ENCODE measurements at places on chromosomes 3 and 15. TPM values are rescaled to one million over a fixed set of nuclear protein-coding genes. Genes with fewer than 3 reads are reported as not detected.

The MAGEL2 gene
- total RNA-seq, result 0.14 TPM

DNA sequence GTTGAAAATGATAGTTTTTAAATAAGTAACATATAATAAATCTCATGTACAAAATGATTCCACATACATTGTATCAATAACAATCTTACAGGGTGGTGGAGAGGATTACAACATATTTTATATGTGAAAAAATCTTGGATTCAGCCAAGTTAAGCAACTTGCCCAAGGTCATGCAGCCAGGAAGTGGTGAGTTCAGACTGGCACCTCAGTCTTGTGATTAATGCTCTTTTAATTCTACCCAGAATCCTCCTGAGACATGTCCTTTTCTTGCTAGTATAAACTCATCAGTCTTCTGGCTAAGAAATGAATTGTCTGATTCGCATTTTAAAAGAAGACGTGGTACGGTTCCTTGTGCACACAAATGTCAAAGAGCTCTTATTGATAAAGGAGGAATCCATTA, 4.5 kb upstream of the MYRIP start:
- DNase-seq, result no peak

- no peak for DNase-seq
Measured at GRCh38 chr3:173096140-173096539, 44.9 kb downstream of the SPATA16 start.

DNA sequence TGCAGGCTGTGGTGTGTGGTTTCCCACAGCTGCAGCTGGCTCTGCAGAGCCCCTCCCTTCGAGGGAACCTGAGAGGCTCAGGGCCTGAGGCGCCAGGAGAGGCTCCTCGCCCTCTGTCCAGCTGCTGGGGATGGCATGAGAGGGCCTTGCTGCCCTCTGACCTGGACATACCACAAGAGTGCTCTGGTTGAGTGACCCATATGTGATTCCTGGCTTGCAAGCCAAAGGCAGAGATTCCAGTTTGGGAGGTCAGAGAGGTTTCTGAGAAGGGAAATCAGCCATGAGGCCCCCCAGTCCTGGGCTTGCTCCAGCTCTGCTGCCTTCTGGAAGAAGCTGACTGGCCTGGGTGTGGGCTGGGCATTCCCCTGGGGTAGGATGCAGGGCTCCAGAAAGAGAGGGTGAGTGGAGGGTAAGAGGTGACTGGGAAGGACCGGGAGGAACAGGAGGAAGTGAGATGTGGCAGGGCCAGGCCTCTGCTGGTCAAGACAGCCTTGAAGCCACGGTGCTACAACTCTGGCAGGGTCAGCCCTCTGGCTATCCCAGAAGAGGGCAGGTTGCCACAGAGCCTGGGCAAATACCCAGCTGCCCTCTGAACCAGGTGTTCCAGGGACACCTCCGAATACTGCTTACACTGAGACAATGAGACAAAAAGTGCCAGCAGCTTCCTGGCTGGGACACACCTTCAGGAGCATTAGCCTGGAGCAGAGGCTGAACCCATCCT, 16.0 kb upstream of the SRP14 start:
- no peak for DNase-seq

The MYRIP gene
- total RNA-seq, result 5.9 TPM

DNA sequence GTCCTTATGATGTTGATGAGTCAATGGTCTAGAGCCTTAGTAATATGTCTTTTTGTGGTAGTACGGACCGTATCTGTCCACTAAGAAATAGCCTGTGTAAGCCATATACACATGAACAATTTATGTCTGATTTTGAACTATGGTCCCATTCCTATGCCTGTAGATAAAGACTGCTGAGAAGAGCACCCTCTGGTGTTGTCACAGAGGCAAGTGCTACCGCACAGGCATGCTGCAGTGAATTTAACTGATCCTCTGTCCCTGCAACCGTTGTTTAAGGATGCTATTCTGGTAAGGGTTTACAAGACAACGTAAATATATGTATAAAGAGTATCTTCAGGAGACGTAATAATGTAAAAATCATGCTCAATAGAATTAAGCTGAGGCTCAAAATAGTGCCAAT, 170.7 kb downstream of the UBE3A start:
- DNase-seq, result no peak

DNA sequence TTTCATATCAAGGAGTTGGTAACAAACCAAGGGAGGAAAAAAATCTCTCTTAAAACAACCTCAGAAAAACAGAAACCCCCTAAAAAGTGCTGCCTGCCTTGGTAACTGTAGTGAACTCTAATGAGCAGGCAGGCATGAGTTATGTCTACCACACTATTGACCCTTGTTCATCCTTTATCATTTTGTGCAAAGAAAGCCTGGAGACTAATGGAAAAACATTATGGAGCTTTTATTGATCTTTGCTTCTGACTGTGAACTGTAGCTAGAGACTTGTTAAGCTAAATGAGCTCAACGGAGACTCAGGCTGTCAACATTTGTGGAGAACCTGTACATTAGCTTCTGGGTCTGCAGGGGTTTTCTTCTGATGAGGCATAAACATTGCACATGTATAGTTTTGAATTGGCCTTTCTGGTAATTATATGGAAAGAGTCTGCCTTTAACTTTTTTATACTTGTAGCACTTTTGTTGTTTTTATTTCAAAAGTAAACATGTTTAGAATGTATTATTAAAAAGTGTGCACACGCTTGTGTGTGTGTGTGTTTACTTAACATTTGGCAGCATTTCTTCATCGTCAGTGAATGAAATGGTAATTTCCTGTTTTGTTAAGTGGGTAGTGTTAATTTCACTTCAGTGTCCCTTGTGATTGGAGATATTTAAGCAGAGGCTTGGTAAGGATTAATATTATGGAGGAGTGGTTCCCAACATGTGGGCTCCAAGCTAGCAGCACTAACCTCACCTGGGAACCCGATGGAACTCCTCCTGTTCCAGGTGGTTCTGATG, 15.9 kb upstream of the SPTSSB start:
- no peak for DNase-seq

- no peak for DNase-seq
Measured at GRCh38 chr3:49013738-49014660, 4.4 kb downstream of the DALRD3 start.

DNA sequence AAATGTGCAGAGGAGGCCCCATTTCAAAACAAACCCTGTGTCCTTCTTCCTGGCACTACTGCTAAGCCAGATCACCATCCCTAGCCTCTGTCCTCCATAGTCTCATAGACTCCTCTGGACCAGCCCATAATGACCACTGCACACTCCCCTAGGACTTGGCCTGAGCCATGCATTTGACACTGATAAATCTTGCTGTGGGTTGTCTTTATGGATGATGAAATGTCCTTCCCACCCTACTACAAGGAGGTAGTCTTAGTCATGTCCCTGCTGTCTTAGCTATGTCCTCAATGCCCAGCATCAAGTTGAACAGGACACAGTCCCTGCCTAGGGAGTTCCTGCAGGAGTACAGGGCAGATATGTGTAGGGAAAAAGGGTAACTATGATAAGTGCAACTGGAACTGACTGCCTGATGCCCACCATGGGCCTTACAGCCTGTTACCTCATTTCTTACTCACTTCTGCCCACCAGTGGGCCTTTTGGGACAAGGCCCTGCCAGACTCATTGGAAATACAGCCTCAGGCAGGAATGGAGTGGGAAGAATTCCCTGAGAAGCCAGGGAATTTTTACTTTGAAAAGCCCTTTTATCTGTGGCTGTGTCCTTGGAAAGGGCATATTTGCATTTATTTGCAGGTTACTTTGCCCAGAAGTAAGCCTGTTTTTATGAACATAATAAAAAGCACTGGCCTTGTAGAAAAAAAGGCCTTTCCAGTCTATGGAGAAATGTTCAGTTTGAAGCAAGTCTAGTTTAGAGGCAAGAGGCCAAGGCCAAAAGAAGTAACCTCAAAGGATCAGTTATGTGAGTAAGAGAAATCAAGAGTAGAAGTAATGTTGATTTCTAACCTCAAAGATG, 199.6 kb upstream of the EIF1B start:
- no peak for DNase-seq

GRCh38 chr3:146813496-146813895, 208.3 kb upstream of the PLSCR5 start:
- DNase-seq, result no peak

- no peak for DNase-seq
Measured at GRCh38 chr15:75925440-75925839, 21.8 kb downstream of the FBXO22 start.

DNA sequence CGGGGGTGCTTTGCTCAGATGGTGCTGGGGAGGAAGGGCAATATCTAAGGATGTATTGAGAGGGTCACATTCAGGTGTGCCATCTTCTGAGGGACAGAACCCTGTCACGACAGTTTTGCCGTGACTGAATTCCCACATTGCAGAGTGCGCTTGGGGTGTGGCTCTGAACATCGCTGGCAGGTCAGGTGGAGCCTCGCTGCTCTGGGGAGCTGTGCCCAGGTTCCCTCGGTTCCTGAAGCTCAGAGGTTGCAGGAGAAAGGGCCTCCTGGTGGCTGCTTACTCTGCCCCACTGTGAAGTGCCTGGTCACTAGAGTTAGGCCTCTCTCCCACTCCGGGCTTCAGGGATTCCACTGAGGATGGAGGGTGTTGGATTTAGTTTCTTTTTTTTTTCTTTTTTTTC, 51.5 kb downstream of the APBA2 start:
- DNase-seq, result peak; percentile 52

- no peak for DNase-seq
Measured at GRCh38 chr3:161222662-161223061, 1.6 kb downstream of the NMD3 start.

GRCh38 chr3:151787626-151788025, 26.3 kb upstream of the AADAC start:
- no peak for DNase-seq

DNA sequence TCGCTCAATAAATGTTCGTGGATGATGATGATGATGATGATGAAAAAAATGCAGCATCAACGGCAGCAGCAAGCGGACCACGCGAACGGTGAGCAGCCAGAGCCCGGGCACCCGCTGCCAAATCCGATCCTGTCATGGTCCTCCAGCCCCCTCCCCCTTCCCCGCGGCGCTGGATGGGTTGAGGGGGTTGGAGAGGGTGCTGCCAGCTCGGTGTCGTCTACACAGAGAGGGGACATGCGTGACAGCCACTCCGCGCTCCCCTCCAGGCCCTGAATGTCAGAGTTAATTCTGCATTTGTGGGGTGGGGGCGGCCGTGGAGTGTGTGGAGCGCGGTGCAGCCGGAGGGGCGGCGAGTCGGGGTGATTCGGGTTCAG, 722 bp downstream of the CACNA1D start:
- DNase-seq, result no peak

The KLHL40 gene
- not detected for total RNA-seq

- DNase-seq, result no peak
Measured at GRCh38 chr3:37558580-37558979, 303.1 kb upstream of the CTDSPL start.

- DNase-seq, result no peak
Measured at GRCh38 chr3:130950124-130950523, 56.2 kb downstream of the ATP2C1 start.

GRCh38 chr3:128410669-128411573, 55.8 kb downstream of the DNAJB8 start:
- DNase-seq, result no peak

DNA sequence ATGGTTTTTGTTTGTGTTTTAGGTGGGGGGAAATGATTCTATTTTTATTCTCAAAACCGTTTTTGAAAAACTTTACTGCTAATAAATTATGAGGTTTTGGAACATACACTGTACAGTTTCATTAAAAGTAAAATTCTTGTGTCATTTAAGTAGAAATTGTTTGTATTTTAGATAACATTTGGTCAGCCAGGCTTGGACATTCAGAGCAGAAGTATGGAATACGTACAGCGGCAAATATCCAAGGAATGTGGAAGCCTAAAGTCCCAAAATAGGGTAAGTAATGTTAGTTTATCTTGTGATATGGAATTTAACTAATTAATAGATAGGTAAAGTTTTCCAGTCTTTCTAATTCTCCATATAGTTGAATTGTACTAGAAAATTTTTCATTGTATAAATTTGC, 96.6 kb downstream of the SPRED1 start:
- DNase-seq, result no peak

DNA sequence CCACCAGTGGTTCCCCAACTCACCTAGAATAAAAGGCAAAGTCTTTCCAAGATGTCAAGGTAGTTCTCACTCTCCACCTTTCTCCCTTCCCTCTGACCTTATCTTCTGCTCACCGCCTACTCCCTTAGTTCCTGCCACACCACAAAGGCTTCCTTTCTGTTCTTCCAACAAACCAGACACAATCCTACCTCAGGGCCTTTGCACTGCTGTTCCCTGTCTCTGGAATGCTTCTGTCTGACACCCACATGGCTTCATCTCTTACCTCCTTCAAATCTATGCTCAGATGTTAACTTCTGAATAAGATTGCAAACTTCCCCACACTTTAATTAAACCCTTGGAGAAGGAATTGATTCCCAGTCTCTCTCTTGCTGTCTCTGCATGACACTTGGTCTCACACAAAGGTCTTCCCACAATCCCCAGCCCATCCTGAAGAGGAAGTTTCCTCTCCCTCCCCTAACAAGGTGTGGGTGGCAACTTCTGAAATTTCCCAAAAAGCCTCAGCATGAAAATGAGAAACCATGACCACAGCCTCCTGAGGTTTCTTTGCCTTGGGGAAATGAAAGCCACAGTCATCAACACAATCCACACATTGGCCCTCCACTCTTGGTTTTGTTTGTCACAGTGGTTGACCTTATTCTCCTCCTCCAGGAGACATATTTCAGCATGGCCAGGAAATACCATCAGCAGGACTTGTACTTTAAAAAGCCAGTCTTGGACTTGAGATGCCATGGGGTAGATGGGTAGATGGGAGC, 3.0 kb upstream of the RYK start:
- no peak for DNase-seq

The MORC1 gene
- total RNA-seq, result not detected

The SCG5 gene
- 0.96 TPM for total RNA-seq

The LMAN1L gene
- not detected for total RNA-seq

DNA sequence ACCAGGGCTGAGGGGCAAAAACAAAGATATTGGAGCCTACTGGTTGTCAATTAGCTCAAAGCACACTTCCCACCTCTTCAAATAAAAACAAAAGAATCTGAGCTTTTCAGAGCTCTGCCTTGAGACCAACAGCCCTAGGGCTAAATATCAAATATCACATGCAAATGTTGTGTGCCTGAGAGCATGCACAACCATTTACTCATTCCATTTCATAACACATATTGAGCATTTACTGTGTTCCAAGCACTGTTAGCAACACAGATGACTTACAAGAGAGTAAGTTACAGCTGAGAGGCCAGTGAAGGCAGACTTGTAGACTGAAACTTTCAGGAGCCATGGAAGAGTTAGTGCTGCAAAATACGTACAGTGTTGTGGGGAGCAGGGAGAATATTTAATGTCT, 222.4 kb downstream of the CPNE4 start:
- DNase-seq, result no peak

DNA sequence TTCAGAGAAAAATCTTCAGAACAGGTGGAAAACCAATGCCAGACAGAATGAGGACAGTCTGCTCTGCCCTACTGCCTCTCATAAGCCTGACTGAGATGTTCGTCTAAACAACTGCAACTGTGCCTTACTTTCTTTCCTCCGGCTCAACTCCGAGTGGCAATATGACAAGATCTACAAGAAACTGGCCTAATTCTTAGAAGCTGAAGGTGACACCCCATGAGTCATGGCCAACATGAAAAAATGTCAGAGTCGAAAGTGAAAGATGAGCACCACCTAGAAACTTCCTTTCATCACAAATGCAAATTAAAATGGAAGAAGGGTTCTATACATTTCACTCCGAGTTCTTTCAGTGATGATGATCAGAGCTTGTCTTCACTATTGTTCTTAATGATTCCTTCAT, 12.9 kb downstream of the PCYT1A start:
- DNase-seq, result no peak

The C3orf49 gene
- total RNA-seq, result not detected

GRCh38 chr15:77798151-77798835, 165.6 kb upstream of the LINGO1 start:
- no peak for DNase-seq

The CTXN2 gene
- not detected for total RNA-seq

All from upper lobe of right lung (tissue), 1 donor.